ENCODE measurements at places on chromosomes 5 and 9. TPM values are rescaled to one million over a fixed set of nuclear protein-coding genes. Genes with fewer than 3 reads are reported as not detected.

DNA sequence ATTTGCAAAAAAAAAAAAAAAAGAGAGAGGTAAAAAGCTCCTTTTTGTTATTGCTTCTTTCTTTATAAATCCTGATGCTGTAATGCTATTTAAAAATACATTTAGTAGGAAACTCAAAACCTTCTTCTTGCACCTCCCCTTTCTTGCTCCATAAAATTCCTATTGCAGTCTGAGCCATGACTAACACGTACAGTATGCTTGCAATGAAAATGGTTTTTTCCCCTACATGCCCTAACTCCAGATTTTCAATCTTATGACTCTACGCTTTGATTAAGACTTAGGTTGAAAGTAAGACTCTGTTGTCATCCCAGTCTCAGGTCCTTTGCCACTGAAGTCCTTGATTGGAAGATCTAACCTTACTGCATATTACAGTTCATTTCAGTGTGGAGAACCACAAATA, 23.9 kb downstream of the FGF10 start:
- DNase-seq = no peak

DNA sequence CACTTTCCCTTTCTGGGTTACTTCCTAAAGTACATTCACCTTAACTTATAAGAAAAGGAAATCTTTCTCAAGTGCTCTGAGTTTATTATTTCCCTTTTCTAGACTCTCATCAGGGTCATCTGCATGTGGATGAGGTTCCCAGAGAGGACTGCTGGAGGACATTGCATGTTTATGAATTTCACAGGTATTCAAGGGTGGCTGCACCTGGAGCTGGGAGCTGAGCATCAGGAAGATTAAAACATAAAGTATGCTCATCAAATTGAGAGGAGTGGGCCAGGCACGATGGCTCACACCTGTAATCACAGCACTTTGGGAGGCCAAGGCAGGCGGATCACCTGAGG, 34.7 kb upstream of the PLIN2 start:
- DNase-seq = no peak

- no peak for DNase-seq
These were observed 111.4 kb upstream of the ARRDC3 start for GRCh38 chr5:91494447-91494996.

DNA sequence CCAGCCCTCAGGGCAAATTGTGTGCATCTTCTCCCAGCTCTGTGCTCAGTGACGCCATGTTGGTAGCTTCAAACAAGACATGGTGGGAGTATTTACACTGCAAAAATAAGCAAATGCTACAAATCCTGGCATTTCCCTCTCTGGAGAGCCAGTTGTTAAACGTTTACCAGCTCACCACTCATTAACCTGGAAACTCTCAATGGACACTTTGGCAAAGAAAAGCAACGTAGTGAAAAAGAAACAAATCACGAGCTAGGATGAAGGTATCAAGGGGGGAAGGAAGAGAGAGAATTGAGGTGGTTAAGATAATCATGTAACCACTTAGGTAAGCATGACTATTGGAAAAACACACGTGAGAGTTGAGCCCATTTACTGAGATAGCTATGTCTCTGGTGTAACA, 72.5 kb downstream of the MRPS30 start:
- DNase-seq = no peak

DNA sequence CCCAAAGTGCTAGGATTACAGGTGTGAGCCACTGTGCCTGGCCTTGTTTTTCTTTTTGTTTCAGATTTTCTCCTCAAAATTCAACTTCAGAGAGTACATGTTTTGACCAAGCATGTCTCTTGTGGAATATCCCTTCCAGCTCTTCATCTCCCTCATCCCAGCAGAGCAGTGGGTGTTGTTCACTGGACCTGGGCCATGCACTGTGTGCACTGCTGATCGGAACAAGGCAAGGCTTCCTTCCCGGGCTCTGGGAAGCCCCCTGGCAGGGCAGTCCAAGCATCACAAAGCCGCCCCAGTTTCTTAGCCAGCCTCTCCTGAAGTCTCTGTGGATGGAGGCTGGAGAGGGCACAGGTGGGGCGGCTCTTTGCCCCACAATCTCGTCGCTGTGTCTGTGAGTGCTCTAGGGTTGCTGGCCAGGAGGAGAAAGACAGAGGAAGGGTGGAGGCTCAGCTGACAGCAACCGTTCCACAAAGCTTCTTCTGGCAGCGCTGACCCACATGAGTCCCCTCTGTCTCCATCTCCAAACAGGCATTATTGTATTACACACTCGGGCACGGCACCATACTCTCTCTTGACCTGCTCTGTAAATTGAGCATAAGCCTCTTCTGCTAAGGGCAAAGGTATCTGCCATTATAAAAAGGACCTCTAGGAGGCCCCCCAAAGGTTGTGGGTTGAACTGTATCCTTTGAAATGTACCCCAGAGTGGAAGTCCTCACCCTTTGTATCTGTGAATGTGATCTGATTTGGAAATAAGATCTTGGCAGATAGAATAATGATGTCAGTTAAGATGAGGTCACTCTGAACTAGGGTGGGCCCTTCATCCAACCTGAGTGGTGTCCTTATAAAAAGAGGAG, 89.6 kb downstream of the TARS1 start:
- DNase-seq = no peak

DNA sequence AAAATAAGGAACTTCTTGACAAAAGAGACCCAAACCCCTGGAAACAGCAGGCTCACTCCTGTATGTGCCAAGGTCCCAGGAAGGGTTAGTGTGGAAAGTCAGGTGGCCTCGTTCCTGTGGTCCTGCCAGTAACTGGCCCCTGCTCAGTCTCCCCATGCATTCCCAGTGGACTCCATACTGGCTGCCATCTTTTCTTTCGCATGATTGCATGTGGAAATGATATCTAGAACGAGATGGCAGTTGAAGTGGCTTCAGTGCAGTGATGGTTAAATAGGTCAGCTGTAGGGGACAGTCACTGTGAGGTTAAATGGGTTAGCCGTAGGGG, 30.4 kb downstream of the AHRR start:
- DNase-seq = no peak

- DNase-seq = no peak
These were observed 17.5 kb upstream of the ECPAS start for GRCh38 chr9:111501648-111502047.

DNA sequence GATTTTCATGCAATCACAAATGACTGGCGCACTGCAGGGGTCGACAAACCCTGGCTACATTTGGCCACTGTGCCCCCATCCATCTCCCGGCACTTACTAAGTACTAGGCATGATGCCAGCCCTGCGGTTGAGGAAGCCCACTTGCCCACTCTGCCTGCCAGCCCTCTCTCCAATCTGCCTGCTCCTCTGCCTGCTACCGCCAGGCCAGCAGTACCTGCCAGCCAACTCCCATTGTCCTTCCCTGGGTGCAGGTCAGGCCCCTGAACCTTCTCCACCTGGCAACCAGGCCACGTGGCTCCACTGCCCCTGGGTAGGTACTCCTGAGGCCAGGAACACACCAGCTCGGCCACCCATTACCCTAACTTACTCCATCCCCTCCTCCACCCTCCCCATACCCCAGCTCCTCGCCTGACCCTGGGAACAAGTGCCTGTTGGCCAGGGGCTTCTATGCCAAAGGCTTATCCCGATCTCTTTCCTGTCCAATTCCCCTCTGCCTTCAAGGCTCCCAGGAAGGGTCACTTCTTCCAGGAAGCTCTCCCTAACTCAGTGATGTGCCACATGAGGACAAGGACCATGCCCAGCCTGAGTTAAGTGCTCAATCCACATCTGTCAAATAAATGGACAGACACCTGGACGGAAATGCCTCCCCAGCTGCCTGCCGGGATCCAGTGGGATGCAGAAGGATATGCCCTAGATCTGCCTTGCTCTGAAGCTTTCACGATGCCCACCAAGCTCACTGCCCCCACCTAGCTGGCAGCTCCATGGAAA, 6.6 kb downstream of the EEIG1 start:
- no peak for DNase-seq

CCDC192 gene
- not detected for total RNA-seq

OLFM1 gene
- total RNA-seq = not detected
